ENCODE measurements at places on chromosomes 7 and 10. TPM values are rescaled to one million over a fixed set of nuclear protein-coding genes. Genes with fewer than 3 reads are reported as not detected.
A peak's percentile ranks its signal among the peaks of the same experiment; 100 is the strongest.

- no peak overlapping the region for H3K4me3 ChIP-seq
- H3K27ac ChIP-seq = no peak overlapping the region
- H3K27me3 ChIP-seq = peaks cover 4% of the 10 kb centered on the region
- no peaks in the 10 kb centered on the region for H3K36me3 ChIP-seq
- peak; percentile 46 for DNase-seq
- H3K4me1 ChIP-seq = no peaks in the 10 kb centered on the region
These were observed 38.1 kb downstream of the ADRA2A start for GRCh38 chr10:111114758-111115500.

- H3K27ac ChIP-seq = no peak overlapping the region
- no peak overlapping the region for H3K4me3 ChIP-seq
- no peaks in the 10 kb centered on the region for H3K36me3 ChIP-seq
- DNase-seq = no peak
- no peaks in the 10 kb centered on the region for H3K27me3 ChIP-seq
- no peaks in the 10 kb centered on the region for H3K4me1 ChIP-seq
These were observed 21.9 kb upstream of the NEUROD6 start for GRCh38 chr7:31362401-31362800.

- DNase-seq = no peak
- H3K27ac ChIP-seq = no peak overlapping the region
- H3K4me3 ChIP-seq = no peak overlapping the region
- no peaks in the 10 kb centered on the region for H3K27me3 ChIP-seq
These were observed 29.4 kb upstream of the ATOH7 start for GRCh38 chr10:68261132-68261856.

DNA sequence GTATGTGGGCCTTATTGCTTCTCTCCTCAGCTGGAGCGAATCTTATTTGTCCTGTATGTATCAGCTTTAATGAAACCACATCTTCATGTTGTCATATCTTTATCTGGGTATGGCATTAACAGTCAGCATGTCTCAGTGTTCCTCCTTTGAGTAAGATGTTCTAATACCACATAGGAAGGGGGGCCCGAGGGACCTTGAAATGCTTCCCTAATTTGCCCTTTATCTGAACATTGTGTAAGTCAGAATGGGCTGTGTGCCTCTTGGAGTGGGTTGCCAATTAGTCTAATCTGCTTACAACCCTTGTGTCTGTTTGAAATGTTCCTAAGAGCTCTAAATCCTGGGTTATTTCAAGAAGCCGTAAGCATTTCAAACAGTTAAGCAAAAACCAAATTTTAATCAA is 623.8 kb downstream of the SUGCT start:
- H3K4me3 ChIP-seq = no peak overlapping the region
- H3K36me3 ChIP-seq = no peaks in the 10 kb centered on the region
- H3K27me3 ChIP-seq = no peaks in the 10 kb centered on the region

DNA sequence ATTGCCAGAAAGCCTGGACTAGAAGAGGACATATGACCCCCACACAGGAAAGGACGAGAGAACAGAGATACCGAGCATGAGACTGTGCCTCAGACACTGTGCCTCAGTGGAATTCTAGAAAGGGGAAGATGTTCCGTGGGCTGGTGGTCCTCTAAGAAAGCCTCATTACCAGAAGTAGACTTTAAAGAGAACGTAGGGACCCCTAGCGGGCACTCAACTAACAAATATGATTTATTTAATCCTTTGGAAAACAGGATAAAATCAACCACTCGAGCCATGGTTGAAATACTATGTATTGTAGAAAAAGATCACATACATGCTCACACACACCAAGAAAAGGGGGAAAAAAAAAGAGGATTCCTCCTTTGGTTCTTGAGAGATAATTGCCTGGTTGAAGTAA is 701.2 kb upstream of the SORCS1 start:
- H3K4me1 ChIP-seq = no peaks in the 10 kb centered on the region
- H3K36me3 ChIP-seq = no peaks in the 10 kb centered on the region
- no peaks in the 10 kb centered on the region for H3K27me3 ChIP-seq
- no peak overlapping the region for H3K27ac ChIP-seq
- H3K4me3 ChIP-seq = no peak overlapping the region

GRCh38 chr7:142485617-142486226 is 227.9 kb upstream of the PRSS58 start:
- no peak overlapping the region for H3K27ac ChIP-seq
- H3K27me3 ChIP-seq = no peaks in the 10 kb centered on the region
- H3K4me1 ChIP-seq = no peaks in the 10 kb centered on the region
- H3K36me3 ChIP-seq = no peaks in the 10 kb centered on the region

DNA sequence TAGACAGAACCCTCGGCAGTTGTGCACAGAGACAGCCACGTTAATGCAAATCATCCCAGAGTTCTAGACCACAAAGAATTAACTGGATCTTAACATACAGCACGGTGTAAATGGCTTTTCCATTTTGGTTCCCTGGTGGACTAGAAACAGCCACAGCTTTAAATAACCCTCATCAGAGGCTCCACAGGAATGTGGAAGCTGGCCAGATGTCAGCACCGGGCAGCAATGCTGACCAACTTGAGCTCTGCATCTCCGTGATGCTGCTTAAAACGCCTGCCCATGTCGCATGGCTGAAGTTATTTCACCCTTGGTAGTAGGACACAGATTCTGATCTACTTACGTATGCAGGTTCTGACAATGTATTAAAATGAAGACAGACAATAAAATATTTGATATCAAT is 24.5 kb downstream of the RSU1 start:
- no peak overlapping the region for H3K4me3 ChIP-seq
- H3K27me3 ChIP-seq = no peaks in the 10 kb centered on the region
- H3K36me3 ChIP-seq = peaks cover 7% of the 10 kb centered on the region
- no peak overlapping the region for H3K27ac ChIP-seq
- DNase-seq = no peak
- H3K4me1 ChIP-seq = no peaks in the 10 kb centered on the region

DNA sequence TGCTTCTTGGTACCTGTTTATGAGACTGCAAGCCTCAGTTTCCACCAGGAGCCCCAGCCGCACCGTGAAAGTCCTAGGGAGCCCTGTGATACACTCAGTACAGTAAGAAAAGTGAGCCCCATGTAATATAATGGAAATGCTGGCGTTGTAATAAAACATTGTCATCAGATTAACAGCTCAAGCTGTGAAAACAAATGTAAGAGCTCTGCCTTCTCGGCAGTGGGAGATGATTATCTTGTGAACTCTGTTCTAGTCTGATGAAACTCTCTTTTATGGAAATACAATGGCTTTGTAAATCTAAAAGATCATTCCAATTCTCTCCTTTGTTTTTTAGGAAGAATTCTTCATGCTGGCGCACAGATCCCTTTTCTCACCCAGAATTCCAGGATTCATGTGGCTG is 299.9 kb downstream of the ABCA13 start:
- DNase-seq = no peak
- no peaks in the 10 kb centered on the region for H3K27me3 ChIP-seq
- H3K4me3 ChIP-seq = no peak overlapping the region
- no peak overlapping the region for H3K27ac ChIP-seq
- no peaks in the 10 kb centered on the region for H3K36me3 ChIP-seq

- no peaks in the 10 kb centered on the region for H3K27me3 ChIP-seq
- H3K4me1 ChIP-seq = peaks cover 14% of the 10 kb centered on the region
- H3K27ac ChIP-seq = peak overlapping the region; percentile 78
- peak overlapping the region; percentile 59 for H3K4me3 ChIP-seq
- no peaks in the 10 kb centered on the region for H3K36me3 ChIP-seq
These were observed 102.4 kb upstream of the KLF6 start for GRCh38 chr10:3887404-3887803.

- peaks cover 25% of the 10 kb centered on the region for H3K36me3 ChIP-seq
- H3K27me3 ChIP-seq = peaks cover 10% of the 10 kb centered on the region
- peaks cover 7% of the 10 kb centered on the region for H3K4me1 ChIP-seq
These were observed 696 bp downstream of the MALSU1 start for GRCh38 chr7:23299770-23300300.

- H3K27me3 ChIP-seq = no peaks in the 10 kb centered on the region
- peaks cover 6% of the 10 kb centered on the region for H3K36me3 ChIP-seq
- peaks cover 4% of the 10 kb centered on the region for H3K4me1 ChIP-seq
These were observed 47.5 kb downstream of the USP6NL start for GRCh38 chr10:11563936-11564335.

DNA sequence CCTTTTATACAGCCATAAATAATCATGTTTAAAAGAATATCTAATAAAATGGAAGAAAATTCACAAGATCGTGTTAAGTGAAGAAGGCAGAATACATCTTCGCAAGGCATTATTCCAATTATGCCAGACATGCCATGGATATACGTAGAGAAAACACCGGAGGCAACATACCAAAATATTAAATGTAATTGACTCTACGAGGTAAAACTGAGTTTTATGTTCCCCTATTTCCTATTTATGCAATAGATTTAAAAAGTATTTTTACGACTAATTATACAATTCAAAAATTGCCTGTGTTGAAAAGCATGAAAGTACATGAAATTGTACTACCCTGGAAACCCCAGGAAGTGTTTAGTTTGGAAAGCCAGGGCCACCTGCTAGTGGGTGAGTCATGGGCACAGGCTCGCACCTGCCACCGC is 936 bp upstream of the REPIN1 start:
- DNase-seq = no peak
- no peaks in the 10 kb centered on the region for H3K27me3 ChIP-seq

GRCh38 chr10:75283671-75284470 is 48.1 kb upstream of the COMTD1 start:
- no peaks in the 10 kb centered on the region for H3K4me1 ChIP-seq
- H3K4me3 ChIP-seq = peak overlapping the region; percentile 72
- peaks cover 5% of the 10 kb centered on the region for H3K27me3 ChIP-seq
- DNase-seq = peak; percentile 49

DNA sequence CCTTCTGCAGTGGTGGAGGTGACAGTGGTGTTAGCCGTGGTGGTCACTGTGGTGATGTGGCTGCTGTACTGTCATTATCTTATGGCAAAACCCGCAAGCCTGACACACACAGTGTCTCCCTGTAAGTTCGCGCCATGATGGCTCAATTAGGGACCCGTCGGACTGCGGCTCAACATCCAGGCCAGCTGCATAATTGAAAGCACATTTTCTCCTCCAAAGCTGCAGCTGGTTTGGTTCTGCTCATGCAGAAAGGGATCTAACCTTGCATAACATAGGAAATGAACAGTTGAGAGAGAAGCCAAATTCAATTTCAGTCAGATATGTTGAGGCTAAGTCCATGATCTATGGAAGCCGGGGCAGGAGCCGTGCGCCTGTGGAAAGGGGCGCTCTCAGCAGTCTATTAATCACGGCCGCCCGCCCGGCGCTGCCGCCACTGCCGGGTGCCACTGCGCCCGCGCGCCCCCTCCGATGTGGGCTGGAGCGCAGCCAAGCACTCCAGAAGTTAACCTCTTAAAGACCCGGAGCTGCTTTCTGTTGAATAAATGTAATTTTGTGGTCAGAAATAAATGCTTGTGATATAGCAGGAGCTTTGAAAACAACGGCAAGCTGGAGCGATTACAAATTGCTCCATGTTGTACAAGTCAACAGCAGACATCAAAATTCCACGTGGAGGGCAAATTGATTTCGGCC is 227.7 kb downstream of the CUX1 start:
- DNase-seq = no peak
- H3K4me3 ChIP-seq = no peak overlapping the region
- no peaks in the 10 kb centered on the region for H3K36me3 ChIP-seq
- H3K4me1 ChIP-seq = peaks cover 1% of the 10 kb centered on the region

GRCh38 chr10:17764142-17764541 is 12.1 kb downstream of the TMEM236 start:
- H3K27ac ChIP-seq = no peak overlapping the region
- no peak for DNase-seq
- H3K36me3 ChIP-seq = no peaks in the 10 kb centered on the region
- H3K4me3 ChIP-seq = no peak overlapping the region
- no peaks in the 10 kb centered on the region for H3K27me3 ChIP-seq

- H3K27me3 ChIP-seq = no peaks in the 10 kb centered on the region
- no peaks in the 10 kb centered on the region for H3K4me1 ChIP-seq
- DNase-seq = no peak
These were observed 163.1 kb downstream of the ZNF438 start for GRCh38 chr10:30868611-30869010.

Gene PILRA
- total RNA-seq = 17.4 TPM

Gene ADGRA1
- 0.24 TPM for total RNA-seq

Gene GHRHR
- 1.9 TPM for total RNA-seq

Gene PDGFA
- total RNA-seq = 11.4 TPM

Gene GALNT17
- 48.4 TPM for total RNA-seq

Gene PAPOLB
- 0.93 TPM for total RNA-seq
